ENCODE measurements at places on chromosomes 2 and 18.

DNA sequence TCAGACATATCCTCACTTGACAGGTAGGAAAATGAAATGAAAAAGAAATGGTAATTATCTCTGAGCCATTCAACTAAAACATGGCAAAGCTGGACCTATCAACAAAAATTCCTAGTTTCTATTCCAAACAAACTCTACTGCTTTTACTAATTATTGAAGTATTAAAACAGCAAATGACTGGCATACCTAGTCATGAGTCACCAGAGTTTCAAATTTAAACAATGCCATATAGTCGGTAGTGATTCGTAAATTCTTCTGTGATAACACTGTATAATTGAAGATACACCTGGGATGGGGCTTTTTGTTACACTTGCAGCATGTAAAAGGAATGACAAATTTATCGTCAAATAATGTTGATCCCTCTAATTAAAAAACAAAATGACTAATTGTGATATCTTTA lies 153.1 kb upstream of the THUMPD2 start:
- no peak for DNase-seq

DNA sequence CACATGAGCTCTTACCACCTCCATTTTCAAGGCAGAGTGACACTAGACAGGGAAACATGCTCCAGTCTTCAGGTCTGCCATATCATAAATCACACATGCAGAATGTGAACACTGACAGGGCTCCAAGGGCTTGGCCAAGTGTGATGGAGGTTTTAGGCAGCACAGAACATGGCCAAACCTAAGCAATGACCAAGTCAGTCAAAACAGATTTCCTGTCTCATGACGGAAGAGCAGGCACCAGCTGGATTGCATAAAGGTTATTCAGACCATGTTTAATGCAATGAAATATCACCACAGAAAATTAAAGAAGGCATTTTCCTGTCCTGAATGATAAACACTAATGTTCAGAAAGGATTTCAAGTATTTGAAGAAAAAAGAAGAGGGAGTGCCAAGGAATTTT lies 72.5 kb downstream of the SUMO1 start:
- DNase-seq = no peak

GRCh38 chr2:40210968-40211353 lies 240.9 kb downstream of the SLC8A1 start:
- DNase-seq = no peak

- no peak for DNase-seq
These were observed 9.3 kb downstream of the TMEM182 start for GRCh38 chr2:102771114-102771513.

- no peak for DNase-seq
These were observed 9.0 kb upstream of the CCDC150 start for GRCh38 chr2:196630531-196630930.

GRCh38 chr2:60351802-60352201 lies 201.7 kb downstream of the BCL11A start:
- DNase-seq = no peak

GRCh38 chr2:86056590-86057331 lies 48.9 kb downstream of the POLR1A start:
- DNase-seq = no peak

DNA sequence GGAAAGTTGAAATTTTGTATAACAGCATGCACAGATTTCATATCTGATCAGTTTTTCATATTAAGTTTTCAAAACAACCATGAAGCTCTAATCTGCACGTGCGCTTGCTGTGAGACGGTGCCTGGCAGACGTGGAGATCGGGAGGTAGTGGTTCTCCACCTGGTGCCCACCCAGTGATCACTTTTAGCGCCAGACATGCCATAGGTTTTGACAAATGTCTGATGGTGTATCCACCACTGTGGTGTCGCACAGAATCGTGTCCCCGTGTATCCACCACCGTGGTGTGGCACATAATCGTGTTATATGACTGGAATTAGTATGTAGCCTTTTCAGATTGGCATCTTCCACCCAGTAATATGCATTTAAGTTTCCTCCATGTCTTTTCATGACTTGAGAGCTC lies 40.9 kb upstream of the KCNG2 start:
- DNase-seq = no peak

DNA sequence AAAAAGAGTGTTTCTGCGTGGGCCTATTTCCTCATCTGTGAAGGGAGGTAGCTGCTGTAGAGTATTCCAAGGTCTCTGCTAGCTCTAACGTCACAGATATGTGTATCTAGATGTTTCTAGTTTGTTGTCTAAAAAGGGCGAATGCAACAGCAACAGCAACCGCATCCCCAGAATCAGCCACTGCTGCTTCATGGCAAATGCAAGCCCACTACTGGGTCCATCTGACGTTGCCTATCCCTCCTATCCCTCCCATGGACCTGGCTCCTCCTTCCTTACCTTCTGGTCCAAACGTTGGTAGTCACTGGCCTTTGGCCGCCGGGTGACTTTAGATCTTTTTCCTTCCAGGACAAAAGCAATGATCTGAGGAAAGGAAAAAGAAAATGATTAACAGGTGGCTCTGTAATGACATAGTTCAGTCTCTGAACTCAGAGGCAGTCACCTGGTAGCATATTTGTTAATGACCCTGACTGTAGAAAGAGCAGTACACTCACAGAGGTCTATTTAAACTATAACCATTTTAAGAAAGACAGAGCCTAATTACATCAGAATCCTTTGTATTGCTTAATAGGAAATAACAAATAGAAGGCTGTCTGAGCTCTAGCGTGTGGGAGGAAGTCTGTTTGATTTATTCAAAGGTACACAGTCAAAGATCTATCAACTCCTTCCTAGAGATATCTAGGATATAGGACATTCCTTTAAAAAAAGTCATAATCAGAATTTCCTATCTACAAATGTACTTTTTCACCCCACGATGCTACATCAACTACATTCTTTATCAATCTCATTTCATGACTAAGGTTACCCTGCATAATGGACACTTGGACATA lies 2.9 kb downstream of the TGOLN2 start:
- no peak for DNase-seq

DNA sequence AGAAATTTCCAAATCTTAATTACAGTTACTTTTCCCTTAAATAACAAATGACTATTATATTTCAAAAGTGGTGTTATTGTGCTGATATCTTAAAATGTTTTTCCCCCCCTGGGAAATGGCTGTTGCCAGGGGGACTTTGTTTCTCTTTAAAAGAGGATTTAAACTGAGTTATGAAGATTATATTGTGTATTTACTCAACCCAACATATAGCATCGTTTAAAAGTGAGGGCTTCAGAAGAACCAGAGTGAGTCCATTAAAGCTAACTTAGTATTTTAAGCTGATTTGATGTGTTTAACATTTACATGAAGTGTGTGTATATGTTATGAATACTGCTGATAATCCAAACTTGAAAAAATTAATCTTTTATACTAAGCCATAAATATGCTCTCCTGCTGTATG lies 81.6 kb downstream of the COL5A2 start:
- no peak for DNase-seq

DNA sequence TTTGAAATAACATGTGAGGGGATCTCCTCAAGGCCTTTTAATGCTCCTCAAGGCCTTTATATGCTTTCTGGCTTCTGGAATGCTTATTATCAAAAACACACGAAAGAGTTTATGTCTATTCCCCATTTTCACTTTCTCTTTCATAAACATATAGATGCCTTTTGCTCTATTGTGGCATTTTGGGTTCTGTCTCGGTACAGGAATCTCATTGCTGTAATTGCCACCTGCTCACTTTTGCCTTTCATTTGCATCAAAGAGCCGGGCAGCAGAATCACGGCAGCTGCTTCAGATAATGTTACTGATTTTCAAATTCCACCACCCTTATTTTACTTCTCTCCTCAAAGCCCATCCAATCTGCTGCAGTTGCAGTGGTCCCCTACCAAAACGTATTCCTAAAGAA lies 54.8 kb upstream of the LPIN2 start:
- DNase-seq = no peak

DNA sequence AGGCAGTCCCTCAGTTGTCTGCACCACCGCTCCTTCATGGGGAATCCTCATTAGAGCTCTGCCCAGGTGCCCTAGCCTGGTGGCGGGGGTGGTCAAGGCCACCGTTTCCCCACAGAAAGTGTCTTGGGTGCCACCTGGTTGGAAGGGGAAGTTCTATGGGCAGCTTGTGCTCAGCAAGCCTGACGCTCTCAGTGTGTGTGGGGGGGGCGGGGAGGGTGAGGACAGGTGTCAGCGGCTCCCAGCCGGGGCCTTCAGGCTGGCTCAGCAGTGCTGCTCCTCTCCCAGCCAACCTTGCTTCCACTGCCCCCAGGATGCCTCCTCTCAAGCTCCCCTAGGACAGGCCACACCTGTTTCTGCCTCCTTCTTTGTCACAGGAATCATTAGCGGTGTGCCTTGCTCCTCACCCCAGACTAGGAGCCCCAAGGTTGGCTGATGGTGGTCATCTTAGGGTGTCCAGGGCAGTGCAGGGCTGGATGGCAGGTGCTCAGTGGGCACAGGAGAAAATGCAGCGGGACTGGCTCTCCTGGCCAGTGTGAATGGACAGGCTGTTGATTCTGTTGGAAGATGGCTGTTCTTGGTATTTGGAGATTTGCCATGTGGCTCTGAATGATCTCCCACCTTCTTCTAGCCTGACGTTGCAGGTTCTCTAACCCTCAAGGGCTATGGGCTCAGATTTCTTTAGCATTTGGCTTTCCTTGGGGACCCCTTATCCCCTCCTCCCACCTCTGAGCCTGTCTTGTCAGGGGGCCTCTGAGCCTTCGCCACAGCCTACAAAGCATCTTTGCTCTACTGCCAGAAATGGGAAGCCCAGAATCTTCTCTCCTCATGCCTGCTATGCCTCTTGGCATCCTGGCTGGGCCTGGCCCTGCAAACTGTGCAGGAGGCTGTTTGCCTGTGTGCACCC lies 185.8 kb upstream of the HS6ST1 start:
- peak; percentile 25 for DNase-seq

DNA sequence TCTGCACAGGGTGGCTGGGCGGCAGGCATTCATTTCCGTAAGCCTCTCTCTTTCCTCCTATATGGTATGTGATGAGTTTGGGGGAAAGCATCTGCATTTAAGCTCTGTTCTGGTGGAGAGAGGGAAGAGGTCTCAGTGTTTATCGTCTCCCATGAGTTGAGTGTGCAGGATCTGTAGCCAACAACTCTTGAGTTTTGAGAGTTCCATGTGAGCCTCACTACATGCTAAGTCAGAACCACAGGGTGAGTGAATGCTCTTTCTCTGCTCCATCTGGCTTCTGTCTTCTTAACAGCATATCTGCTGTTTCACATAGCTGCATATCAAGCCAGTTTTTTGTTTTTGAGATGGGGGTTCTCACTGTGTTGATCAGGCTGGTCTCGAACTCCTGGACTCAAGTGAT lies 22.7 kb downstream of the RAB31 start:
- DNase-seq = no peak

- no peak for DNase-seq
These were observed 77.5 kb upstream of the ASB18 start for GRCh38 chr2:236341721-236342120.

GRCh38 chr2:193542762-193543161 lies 1348.0 kb upstream of the TMEFF2 start:
- DNase-seq = no peak

DNA sequence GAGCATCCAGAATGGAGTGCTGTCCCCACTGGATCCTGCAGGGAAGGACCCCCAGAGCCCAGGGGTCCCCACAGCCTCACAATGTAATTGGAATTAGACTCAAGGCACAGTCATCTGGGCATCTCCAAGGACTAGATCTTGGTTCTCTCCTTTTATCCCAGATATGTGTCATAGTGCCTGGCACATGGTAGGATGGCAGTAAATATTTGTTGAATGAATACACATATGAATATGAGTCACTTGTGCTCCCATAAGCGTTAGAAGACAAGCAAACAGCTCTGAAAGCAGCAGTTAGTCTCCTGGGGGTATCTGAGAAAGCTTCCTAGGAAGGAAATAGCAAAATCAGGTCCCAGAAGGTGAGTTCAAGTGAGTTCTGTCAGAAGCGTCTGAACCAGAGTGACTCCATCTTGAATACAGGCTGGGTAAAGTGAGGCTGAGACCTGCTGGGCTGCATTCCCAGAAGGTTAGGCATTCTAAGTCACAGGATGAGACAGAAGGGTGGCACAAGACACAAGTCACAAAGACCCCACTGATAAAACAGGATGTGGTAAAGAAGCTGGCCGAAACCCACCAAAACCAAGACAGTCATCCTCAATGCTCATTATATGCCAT lies 234.1 kb upstream of the ID2 start:
- DNase-seq = no peak

GRCh38 chr2:120482334-120482733 lies 136.4 kb downstream of the INHBB start:
- DNase-seq = no peak

DNA sequence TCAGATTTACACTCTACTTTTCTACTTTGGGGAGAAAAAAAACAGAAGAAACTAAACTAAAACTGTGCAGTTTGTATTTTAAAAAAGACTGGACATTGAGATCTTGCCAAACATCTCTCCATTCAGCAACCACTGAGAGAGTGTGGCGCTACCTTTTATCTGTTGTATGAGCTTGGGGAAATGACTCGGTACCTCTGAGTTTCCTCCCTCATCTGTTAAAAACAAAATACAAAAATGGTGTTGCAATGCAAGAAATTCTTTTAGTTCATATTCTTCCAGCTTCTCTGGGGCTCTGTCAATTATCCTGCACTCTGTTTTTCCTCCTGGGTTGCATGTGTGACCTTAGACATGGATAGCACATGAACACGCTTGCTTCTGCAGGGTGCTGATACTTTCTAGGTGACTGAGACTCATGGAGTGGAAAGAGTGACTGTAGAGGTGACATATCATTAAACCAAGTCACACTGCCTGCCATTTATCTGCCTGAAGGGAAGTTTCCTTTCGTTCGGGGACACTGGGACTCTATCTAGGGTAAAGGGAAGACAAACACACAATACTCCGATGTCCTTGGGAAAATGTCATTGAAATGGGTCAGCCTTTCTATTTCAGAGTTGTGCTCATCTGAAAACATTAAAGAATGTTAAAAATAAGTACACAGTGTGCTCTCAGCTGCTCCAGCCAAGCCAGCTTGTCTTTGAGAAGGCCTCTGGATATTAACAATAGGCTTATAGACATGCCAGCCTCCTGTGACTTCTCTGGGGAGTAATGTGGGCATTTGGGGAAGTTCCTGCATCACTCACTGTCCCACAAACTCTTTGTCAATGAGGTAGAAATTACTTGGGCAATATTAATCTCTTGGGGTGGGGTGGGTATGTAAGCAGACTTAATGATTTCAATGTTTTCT lies 91.4 kb downstream of the TRIB2 start:
- no peak for DNase-seq

DNA sequence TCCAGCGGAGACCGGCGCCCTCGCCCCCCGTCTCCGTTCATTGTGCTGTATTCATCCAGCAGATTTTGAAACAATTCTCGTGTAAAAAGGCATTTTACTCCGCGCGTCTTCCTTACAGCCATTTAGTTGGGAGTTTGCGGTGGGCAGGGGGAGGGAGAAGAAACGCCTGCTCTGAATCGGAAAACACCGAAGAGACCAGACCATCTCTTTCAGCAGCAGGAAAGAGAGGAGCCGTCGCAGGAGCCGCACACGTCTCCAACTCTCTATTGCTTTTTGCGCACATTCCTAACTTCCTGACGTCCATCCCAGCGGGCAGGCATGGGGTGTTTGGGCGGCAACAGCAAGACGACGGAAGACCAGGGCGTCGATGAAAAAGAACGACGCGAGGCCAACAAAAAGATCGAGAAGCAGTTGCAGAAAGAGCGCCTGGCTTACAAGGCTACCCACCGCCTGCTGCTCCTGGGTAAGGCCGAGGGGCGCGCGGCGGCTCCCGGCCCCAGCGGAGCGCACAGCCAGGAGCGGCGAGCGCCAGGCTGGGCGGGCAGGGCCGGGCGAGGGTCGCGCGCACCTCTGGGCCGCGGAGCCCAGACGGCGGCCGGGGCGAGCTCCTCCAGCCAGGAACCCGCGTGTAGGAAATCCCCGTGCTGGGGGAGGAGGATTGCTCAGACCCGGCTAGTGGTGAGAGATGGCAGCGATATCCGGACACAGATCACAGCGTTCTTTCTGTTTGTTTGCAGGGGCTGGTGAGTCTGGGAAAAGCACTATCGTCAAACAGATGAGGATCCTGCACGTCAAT lies 63.2 kb downstream of the GNAL start:
- no peak for DNase-seq

All from activated CD8-positive, alpha-beta memory T cell treated with anti-CD3 and anti-CD28 coated beads, Interleukin-2, amount 50 U/mL, for 48 hours (primary cell).